ENCODE measurements at places on chromosomes 16 and 17.

GRCh38 chr17:20997711-20998570 lies 44.9 kb downstream of the USP22 start:
- DNase-seq = no peak

GRCh38 chr16:424033-424622 lies 1.3 kb upstream of the RAB11FIP3 start:
- peak; percentile 99 for DNase-seq

DNA sequence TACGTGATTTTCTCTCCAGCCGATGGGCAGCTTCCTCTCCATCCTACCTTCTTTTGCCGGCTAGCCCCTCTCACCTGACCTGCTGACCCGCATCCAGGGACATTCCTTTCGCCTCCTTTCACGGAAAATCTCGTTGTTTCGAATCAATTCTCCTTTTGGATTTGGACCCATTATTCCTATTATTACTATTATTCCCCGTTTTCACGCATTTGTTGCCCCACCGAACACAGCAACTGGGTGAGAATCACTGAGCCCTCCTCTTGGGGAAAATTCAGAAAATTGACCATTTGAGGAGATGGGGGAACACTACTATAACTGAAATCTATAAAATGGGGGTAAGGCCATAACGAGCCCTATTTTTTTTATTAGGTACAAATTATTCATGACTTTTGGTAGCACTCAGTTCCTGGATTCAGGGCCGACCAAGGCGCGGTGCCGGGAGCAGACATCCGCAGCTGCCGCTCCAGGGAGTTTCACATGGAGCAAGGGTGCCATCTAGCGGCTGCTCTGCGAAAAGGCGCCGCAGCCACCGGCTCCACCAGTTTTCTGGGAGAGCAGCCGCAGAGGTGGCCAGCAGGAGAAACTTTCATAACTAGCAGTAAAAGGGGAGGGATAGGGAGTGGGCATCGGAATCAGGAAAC lies 3.3 kb upstream of the HOXB8 start:
- DNase-seq = peak; percentile 60

GRCh38 chr16:58411736-58412614 lies 19.7 kb downstream of the GINS3 start:
- DNase-seq = no peak

GRCh38 chr17:31595076-31595475 lies 203.6 kb downstream of the RAB11FIP4 start:
- DNase-seq = no peak

- DNase-seq = no peak
Measured at GRCh38 chr16:68378436-68379415, 67.9 kb downstream of the PRMT7 start.

DNA sequence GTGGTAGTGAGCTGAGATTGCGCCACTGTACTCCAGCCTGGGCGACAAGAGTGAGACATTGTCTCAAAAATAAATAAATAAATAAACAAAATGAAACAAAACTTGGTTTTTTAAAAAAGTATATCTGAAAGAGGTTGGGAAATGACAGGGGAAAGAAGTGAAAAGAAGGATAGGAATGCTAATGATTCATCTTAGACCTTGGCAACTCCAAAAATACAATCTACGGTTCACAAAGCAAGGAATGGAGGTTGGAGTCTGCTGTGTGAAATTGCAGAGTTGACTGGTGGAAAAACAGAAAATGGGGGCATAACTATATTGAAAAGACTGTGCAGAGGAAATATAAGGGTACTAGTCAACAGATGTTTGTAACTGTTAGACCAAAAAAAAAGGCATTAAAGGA lies 40.0 kb upstream of the CD300E start:
- no peak for DNase-seq

DNA sequence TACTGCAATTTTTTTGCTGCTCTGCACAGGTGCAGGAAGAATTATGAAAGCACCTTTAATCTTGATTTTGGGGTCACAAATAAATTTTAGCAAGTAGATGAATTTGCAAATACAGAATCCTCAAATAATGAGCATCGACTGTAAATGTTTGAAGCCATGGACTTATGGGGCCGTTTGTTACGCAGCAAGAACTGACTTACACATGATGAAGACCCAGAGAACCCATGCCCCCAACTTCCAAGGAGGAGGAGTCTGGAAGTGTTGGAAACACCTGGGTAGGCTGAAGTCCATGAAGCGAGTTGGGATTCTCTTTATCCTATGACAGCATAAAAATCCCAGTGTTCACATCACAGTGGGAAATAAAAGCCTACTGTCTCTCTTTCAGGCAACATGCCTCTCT lies 176.6 kb downstream of the RBFOX3 start:
- DNase-seq = no peak

DNA sequence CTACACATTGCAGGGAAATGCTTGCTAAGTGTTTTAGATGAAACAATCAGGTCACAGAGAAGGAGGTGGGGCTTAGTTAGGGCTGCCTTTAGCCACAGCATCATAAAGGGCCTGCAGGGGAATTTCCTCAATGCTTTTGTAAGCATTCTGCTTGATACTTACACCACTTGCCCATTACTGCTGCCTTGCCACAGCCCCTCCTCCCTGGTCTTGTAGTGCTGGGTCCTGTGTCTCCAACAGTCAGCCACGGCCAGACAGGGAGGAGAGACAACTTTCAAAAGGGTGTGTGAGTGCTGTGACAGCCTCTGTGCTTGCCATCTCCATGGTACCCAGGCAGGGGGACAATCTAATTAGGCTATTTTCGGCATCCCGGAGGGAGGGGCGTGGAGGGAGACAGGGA lies 111.2 kb downstream of the SHISA9 start:
- DNase-seq = no peak

- no peak for DNase-seq
Measured at GRCh38 chr16:8258523-8258922, 331.8 kb downstream of the TMEM114 start.

DNA sequence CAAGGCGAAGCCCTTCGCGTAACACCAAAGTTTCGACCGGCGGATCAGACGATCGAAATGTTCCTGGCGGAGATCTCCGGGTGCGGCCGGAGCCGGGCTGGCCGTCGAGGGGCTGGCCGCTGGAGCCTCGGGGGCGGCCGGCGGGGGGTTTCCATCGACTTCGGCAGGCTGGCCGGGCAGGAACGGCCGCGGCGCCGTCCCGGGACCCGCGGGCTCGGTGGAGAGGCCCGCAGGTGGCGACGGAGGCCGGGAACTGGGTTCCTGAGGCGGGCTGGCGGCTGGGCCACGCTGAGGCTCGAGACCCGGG lies 1.1 kb downstream of the EPOP start:
- no peak for DNase-seq

- DNase-seq = peak; percentile 82
Measured at GRCh38 chr16:84739349-84740124, 39.7 kb downstream of the USP10 start.

GRCh38 chr16:67278773-67279295 lies 498 bp upstream of the PLEKHG4 start:
- peak; percentile 23 for DNase-seq

- DNase-seq = no peak
Measured at GRCh38 chr16:65118871-65119270, 3.0 kb downstream of the CDH11 start.

GRCh38 chr17:39963829-39964228 lies 1.0 kb downstream of the GSDMA start:
- DNase-seq = no peak

DNA sequence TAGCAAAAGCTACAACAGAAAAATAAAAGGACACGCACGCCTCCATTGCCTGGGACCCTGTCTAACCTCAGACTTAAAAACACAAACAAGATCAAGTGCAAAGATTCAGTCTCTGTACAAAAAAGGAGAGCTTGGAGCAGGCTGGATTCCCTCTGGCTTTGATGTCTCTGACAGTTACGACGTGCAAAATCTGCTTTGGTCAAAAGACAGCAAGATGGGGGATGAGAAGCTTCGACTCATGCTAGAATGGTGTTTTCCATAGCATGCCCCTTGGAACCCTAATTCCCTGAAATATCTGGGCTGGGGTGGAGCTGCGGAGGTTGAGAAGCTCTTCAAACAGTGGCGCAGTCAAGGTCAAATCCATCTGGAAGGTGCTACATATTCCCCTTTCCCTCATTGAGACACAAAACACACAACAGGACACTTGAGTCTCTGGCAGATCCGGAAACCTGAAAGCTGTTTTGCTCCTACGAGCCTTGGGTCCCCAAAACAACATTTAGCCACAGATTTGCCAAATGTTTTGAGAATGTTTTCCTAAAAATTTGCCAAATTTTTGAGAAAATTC lies 9.1 kb downstream of the MYH11 start:
- no peak for DNase-seq
